ENCODE measurements at places on chromosomes 4 and X.

GRCh38 chr4:103079621-103080020 is 3.1 kb upstream of the SLC9B2 start:
- no peak for DNase-seq

GRCh38 chr4:92346289-92346688 is 42.5 kb downstream of the GRID2 start:
- no peak for DNase-seq

DNA sequence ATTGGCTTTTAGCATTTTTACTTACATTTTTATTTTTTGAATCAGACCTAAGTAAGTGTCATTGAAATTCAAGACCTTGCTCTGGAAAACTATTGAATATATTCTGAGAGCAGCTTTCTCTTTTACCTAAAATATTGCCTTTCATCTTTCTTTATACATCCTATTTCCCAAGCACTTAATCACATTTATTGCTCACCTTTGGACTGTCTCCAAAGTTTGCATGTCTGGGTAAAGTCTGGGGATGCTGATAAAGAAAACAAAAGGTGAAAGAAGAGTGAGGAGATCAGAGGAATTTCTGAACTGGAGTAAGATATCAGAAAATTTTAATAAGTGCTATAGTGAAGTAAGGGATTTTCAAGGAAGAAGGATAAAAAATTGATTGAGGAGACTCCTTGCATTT is 308.5 kb upstream of the AADAT start:
- DNase-seq: no peak

DNA sequence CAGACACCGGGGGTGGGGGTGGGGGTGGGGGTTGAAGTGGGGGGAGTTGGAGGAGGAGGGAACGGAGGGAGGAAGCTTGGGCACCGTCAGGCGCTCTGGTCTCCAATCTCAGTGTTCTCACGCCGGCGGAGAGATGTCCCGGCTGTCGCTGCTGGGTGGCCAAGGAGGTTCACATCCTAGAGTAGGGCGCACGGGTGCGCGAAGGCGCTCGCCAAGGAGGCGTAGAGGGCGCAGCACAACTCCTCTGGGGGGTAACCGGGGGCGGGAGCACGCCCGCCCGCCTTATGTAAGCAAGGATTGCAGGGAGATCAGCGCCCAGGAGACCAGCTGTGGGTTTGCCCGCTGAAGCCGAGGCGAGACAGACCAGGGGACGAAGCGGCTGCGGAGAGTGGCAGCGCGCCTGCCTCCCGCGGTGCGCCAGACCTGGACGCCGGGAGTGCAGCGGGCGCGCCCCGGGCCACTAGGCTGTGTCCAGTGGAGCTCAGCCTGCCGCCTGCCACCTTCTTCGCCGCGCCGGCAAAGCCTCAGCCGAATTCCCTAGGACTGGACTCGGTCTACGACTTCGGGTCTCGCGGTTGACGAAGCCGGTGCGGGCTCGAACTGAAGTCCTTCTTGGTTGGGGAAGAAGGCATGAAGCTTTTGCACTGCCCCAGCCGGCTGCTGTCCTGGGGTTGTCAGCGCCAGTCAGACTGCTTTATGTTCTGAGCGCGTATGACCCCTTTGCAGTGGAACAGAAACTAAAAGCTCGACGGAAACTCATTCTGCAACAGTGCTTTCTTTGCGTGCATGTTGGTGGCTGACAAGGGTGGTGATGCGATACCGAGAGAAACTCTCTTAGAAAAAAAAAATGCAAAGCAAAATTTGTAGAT is 707 bp upstream of the UNC5C start:
- DNase-seq: no peak

- no peak for DNase-seq
Measured at GRCh38 chrX:104721854-104722253, 155.9 kb downstream of the IL1RAPL2 start.

- no peak for DNase-seq
Measured at GRCh38 chr4:145816091-145816490, 122.5 kb downstream of the ZNF827 start.

GRCh38 chr4:185257086-185257485 is 47.7 kb downstream of the SNX25 start:
- no peak for DNase-seq

DNA sequence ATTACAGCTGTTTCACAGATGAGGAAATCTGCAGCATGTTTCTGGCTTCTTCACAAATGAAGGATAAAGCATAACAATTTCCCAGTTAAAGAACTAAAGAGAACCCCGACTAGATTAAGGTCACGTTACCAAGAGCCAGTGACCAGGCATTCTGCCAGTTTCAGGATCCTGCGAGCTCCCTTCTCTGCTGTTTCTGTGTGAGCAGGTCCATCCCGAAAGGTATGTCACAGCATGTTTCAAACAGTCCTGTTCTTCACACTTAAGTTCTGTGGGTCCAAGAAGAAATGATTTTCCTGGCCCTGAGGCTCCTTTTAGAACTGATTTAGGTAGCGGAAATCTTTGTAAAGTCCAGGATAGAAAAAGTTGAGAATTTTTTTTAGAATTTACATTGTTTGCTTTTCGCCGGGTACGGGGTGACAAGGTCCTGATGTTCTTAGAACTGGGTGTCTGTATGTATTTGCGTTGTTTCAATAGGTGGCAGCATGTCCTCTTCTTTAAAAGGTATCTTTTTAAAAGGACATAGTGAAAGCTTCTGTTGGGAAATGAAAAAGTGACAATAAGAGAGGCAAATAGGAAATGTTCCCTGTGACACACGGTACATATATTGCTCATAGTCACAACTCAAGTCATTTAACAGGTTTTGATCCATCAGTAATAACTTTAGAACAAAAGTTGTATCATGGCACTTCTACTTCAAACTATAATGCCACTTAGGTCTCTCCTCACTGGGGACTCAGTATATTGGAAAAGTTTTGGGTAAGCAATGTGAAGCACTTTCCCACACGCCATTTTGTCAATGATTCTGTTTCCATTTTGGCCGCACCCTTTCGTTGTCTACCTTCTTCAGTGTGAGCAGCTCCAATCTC is 18.4 kb downstream of the IL21 start:
- DNase-seq: no peak

DNA sequence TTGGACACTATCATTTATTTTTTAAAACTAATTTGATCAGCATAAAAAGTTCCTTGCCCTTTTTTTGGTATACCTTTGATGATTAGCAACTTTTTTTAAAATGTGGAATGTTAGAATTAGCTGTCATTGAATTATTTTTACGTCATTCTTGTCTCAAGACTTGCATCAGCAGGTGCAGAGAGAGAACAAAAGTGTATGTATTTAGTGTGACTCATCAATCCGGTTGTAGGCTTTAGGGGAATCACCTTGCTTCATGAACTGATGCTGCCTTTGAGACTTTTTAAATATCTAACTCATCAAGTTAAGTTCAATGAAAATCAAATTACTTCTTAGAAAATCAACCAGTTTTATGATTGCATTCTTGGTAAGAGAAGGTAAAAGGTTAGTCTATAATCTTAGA is 125.1 kb downstream of the ARX start:
- no peak for DNase-seq

GRCh38 chrX:7828594-7828993 is 14.4 kb upstream of the VCX start:
- DNase-seq: no peak

- no peak for DNase-seq
Measured at GRCh38 chr4:73704314-73705055, 35.9 kb upstream of the CXCL8 start.

DNA sequence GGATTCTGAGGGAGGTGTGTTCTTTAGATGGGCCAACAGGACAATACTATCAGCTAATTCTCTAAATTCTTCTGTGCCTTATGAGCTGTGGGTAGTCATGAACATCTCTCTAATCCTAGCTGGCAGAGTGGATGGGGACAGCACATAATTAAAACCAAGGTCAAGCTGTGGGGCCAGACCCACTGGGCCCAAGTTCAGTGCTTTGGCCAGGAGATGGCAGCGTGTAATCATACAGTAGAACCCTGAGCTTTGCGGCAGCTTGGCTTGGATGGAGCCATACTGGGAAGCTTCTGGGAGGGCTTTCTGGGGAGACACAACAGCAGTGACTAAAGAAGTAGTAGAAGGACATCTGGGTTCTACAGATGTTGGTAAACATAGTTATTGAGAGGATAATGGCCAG is 140.3 kb upstream of the CXCL13 start:
- no peak for DNase-seq

GRCh38 chrX:44675362-44676024 is 132.8 kb upstream of the FUNDC1 start:
- no peak for DNase-seq

- no peak for DNase-seq
Measured at GRCh38 chrX:104195489-104196084, 29.3 kb downstream of the FAM199X start.

DNA sequence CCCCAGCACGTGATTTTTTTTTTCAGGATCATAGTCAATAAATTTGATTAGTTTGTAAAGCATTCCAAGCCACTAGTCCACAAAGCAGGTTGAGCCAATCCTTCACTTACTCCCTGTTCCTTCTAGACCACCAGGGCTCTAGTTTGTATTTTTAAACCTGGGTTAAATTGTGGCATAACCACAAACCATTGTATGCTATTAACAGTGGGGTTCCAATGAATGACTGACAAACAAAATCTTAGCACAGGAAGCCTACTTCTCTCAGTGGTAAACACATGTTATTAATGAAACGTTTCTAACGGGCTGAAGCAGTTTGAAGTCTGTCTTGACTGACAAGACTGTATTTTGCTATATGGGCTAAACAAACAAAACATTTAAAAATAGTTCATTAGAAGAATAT is 48.6 kb upstream of the GYPA start:
- DNase-seq: no peak

DNA sequence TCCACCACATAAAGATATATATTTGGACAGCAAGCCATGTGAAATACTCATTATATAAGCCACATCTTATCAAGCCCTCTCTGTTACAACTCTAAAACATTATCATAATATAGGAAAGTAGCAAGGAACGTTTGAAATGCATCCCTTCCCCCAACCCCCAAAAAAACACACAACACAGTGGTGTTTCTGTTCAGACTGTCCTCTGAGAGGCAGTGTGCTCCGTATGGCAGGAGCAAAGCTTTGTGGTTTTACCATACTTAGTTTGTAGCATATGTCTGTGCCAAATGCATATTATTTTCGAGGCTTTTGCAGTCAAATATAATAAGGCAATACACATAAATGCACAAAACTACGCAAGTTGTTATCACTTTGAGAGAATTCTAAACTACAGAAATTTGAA is 194.2 kb downstream of the RAPGEF2 start:
- DNase-seq: no peak

- no peak for DNase-seq
Measured at GRCh38 chr4:62914758-62915157, 1494.5 kb downstream of the TECRL start.

- no peak for DNase-seq
Measured at GRCh38 chr4:5839751-5840674, 52.9 kb downstream of the CRMP1 start.

GRCh38 chr4:150354214-150354796 is 227.6 kb upstream of the MAB21L2 start:
- DNase-seq: no peak

GRCh38 chr4:150318971-150319370 is 240.7 kb downstream of the DCLK2 start:
- no peak for DNase-seq

DNA sequence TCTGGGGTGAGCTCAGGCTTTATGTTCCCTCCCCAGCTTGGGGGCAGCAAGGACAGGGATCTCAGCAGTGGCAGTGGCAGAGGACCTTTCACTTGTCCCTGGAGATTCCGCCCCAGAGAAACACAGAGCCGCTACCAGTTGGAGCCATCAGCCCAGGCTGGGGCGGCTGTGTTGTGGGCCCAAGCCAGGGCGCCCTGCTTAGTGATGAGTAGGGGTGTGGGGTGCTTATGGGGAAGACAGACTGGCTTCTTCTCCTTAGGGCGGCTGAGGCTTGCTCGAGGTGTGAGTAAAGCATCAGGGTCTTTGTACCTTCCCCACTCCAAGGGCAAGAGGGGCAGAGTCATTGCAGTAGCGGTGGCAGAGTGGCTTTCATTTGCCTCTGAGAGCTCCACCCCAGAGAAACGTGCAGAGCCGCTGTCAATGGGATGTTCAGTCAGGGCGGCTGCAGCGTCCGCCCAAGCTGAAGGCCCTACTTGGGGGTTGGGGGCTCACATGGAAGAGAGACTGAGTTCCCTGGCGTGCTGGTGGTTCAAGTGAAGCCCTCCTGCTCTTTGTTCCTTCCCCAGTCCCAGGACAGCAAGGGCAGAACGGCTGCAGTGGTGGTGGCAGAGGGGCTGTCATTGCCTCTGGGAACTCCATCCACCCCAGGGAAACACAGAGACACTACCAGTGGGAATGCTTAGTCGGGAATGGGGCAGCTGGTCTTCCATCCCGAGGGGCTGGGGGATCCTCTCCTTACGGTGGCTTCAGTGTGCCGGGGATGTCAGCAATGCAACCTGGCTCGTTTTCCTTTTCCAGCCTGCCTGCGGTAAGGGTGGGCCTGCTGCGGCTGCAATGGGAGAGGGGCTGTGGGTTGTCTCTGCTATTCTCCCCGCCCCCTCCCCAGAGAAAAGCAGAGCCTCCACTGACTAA is 2142.5 kb upstream of the TENM3 start:
- no peak for DNase-seq

DNA sequence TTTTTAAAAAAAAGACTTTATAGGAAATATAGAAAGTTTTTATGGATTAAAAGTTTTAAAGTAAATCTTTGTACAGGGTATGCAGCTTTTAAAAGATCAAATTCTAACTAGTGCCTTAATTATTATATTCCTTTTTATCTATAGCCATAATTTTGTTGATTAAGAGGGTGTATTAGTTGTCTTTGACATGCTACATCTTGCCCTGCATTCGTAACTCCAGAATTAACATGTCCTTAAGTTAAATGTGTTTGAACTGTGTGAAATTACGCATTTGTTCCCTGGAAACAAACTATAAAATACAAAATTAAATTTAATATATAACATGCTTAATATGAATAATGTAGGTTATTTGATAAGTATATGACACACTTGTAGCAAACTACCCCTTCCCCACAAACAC is 66.3 kb downstream of the PTPN13 start:
- no peak for DNase-seq

- no peak for DNase-seq
Measured at GRCh38 chrX:95841863-95842262, 842.8 kb upstream of the DIAPH2 start.

- DNase-seq: no peak
Measured at GRCh38 chr4:186307916-186308315, 41.9 kb downstream of the F11 start.

GRCh38 chrX:105872941-105873340 is 50.6 kb downstream of the NRK start:
- DNase-seq: no peak

GRCh38 chr4:54228546-54228945 is 547 bp upstream of the PDGFRA start:
- DNase-seq: no peak

DNA sequence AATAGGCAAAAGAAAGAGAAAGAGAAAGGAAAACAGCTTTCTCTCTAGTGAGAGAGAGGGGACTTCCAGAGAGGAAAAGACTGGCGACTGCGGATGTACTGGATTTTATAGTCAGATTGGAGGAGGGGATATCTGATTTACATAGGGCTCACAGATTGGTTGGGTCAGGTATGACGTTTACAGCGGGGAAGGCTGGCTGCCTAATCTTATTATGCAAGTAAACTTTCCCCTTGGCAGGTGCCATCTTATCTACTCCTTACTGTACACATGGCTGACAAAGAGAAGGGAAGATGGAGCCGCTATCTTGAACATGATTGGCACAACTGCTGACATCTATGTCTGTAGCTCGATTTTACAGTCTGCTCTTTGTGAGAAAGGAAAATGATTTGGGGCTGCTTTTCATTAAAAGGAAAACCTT is 25.4 kb downstream of the RBPJ start:
- DNase-seq: no peak

Data from stimulated activated CD4-positive, alpha-beta T cell treated with anti-CD3 and anti-CD28 coated beads, Interleukin-15, amount 100 ng/mL, for 1 hour (primary cell).